ENCODE measurements at places on chromosomes 16 and 17. TPM values are rescaled to one million over a fixed set of nuclear protein-coding genes. Genes with fewer than 3 reads are reported as not detected.

GRCh38 chr16:87492291-87492630 is 563 bp downstream of the ZCCHC14 start:
- DNase-seq = no peak

GRCh38 chr16:56825826-56826225 is 39.2 kb upstream of the SLC12A3 start:
- no peak for DNase-seq

- no peak for DNase-seq
Measured at GRCh38 chr17:68627956-68628575, 26.9 kb upstream of the FAM20A start.

DNA sequence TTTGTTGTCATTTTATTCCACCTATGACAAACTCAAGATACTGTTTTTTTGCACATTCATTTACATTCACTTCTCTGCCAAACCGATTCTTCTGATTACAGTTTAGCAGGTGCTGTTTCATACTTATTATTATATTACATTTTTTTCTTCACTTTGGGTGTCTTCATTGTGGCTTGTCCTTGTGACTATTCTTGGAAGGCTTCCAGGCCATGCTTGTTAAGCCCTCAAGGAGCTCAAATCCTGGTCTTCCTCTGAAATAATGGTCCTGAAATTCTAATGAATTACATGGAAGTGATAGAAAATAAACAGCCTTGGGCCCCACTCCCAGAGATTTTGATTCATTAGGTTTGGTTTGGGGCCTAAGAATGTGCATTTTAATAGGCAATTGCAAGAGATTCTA is 1.4 kb downstream of the KRTAP2-4 start:
- DNase-seq = peak; percentile 49

- no peak for DNase-seq
Measured at GRCh38 chr17:81153340-81153803, 11.9 kb upstream of the PVALEF start.

- DNase-seq = no peak
Measured at GRCh38 chr17:3527896-3528295, 29.7 kb downstream of the TRPV3 start.

DNA sequence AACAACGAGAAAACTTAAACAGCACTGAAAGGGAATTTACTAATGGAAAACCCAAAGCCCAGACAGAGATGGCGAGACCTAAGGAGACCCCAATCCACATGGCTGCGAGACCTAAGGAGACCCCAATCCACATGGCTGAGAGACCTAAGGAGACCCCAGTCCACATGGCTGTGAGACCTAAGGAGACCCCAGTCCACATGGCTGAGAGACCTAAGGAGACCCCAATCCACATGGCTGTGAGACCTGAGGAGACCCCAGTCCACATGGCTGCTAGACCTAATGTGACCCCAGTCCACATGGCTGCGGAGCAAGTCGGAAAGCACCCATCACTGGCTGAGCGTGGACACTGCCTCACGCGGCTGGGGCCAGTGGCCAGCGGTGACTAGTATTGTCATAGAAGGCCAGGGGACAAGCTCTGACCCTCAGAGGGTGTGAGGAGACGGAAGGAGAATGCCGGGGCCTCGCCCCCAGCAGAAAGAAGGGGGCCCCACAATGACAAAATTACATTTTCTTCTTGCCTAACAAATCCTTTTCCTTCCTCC is 241.8 kb downstream of the C16orf95 start:
- no peak for DNase-seq

- DNase-seq = no peak
Measured at GRCh38 chr17:39118674-39119419, 32.6 kb downstream of the PLXDC1 start.

- DNase-seq = no peak
Measured at GRCh38 chr16:55280587-55280986, 43.4 kb upstream of the IRX6 start.

- no peak for DNase-seq
Measured at GRCh38 chr17:67492251-67492740, 115.2 kb downstream of the PITPNC1 start.

- no peak for DNase-seq
Measured at GRCh38 chr17:27927781-27928180, 34.6 kb upstream of the LYRM9 start.

DNA sequence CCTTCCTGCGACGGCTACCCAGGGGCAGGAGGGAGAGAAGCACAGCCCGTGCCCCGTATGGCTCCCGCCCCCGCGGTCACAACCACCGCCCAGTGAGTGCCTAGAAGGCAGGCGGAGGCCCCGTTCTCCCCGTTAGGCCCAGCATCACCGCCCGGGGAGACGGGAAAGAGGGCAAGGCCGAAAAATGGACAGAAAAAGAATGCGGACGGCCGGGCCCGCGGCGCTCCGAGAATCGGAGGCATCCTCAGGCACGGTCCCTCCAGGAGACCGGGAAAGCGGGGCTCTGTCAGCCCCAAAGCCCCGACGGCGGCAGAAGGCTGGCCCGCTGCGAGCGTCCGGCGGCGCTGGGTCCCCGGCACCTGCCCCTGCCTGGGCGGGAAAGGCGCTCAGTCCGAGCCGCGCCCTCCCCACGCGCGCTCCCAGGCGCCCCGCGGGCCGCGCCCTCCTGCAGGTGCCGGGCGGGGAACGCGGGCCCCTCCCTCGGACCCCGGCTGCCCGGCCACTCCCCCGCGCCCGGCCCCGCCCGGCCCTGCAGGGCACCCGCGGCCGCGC is 407 bp downstream of the MCRIP1 start:
- DNase-seq = no peak

DNA sequence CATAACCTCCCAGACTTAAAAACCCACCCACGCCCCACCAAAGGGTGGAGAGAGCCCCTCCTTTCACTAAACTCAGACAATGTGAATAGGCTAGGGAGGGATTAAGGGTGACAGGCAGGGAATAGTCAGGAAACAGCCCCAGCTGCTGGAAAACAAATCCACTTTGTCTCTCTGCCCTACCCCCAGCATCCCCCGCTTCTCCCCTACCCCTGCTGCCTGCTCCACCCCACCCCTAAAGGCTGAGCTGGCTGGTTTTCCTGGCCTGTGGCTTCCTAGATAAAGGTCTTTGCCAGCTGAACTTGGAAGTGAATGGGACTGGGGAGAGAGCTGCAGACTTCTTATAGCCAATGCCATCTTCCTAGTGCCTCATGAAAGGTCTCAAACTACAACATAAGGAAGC is 15.0 kb downstream of the CAVIN1 start:
- no peak for DNase-seq

Gene SALL1
- 12.1 TPM for total RNA-seq

Gene ZNF747
- total RNA-seq = 7.5 TPM

Gene CEP295NL
- 0.12 TPM for total RNA-seq

Gene SDR42E2
- total RNA-seq = not detected

Gene SLFN11
- 82.0 TPM for total RNA-seq

Gene PPP1R1B
- total RNA-seq = not detected
